ENCODE measurements at places on chromosomes 2 and 18. TPM values are rescaled to one million over a fixed set of nuclear protein-coding genes. Genes with fewer than 3 reads are reported as not detected.
A peak's percentile ranks its signal among the peaks of the same experiment; 100 is the strongest.

DNA sequence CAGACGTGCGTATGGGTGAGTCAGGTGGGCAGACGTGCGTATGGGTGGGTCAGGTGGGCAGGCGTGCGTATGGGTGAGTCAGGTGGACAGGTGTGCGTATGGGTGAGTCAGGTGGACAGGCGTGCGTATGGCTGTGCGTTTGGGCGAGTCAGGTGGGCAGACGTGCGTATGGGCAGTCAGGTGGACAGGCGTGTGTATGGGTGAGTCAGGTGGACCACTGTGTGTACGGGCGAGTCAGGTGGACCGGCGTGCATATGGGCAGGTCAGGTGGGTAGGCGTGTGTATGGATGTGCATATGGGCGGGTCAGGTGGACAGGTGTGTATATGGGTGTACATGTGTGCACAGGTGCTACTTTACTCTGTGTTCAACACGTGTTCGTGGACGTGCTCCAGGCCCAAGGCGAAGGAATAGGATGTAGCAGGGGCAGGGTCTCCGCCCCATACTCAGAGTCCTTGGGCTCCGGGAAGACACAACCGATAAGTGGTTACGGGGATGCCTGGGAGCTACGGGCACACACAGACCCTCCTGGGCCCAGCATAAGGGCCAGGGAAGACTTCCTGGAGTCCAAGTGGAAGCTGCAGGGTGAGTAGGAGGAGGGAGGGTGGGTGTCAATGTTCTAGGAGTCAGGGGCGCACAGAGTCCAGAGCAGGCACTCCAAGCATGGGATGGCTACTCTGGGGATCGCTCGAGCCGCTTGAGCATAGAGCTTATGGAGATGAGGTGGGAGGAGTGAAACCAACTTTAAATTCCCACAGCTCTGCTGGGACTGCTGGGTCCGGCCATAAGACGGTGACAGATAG, 27.1 kb upstream of the KLF11 start:
- no peak for DNase-seq

NRP2 gene
- 4.0 TPM for total RNA-seq

SRD5A2 gene
- not detected for total RNA-seq

- peak; percentile 48 for DNase-seq
Observed at GRCh38 chr18:50749945-50750344, 69.9 kb downstream of the MRO start.

DNA sequence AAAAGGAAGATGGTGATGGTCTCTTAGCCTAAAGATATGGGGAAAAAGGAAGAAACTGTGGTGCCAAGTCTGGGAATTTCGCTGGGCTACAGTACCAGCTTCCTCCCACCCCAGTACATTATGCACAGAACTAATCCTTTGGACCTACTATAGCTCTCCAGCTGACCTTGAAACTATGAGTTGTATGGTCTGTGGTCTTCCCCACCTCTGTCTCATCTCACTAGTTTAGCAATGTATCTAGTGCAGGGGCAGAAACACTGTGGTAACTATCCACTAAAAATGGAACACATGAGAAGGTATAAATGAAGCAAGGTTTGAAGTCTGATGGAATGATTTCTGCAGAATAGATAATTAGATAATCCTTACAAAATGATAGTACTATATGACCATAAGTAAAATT, 190.4 kb upstream of the CCDC150 start:
- no peak for DNase-seq

- no peak for DNase-seq
Observed at GRCh38 chr18:12014521-12015415, 33.5 kb downstream of the IMPA2 start.

GRCh38 chr18:47264308-47264700, 12.8 kb upstream of the SKOR2 start:
- no peak for DNase-seq

DNA sequence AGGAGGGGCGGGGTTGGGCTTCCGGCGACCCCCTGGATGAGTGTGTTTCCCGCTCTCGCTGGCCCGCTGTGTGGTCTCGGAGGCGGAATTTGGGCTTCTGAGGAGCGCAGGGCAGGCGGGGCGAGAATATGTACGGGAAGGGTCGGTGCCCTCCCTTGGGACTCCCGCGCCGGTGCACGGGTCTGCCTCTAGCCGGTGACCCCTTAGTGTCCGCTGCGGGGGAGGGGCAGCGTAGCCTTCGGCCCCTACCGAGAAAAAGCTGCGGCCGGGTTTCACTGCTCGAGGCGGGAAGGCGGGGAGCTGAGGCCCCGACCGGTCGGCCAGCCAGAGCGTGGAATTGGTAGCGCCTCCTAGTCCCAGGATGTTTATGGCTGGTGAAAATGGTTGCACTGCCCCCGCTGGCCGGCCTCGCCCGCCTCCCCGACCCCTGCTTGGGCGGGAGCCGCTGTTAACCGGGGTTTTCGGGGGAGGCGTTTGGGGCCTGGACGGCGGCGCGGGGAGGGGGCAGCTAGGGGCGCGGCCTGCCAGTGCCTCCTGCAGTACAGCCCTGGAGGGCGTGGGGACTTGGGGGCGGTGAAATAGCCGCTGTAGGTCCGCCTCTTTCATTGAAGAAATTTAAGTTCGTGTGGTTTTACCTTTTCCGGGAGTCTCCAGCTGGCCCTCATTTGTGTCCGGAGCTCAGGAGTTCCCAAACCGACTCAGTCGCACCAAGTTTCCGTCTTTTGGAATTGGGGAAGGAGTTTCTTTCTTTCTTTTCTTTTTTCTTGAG, at the start of gene UGP2:
TSS of gene UGP2 (plus strand) at position 643 of the 769 bp plus-strand sequence. CDS start 290 bp downstream, outside the sequence.
- peak; percentile 98 for DNase-seq

- no peak for DNase-seq
Observed at GRCh38 chr2:128626760-128627511, 308.3 kb upstream of the HS6ST1 start.

GRCh38 chr2:239092571-239093294, 244.8 kb downstream of the TWIST2 start:
- DNase-seq, result no peak

DNA sequence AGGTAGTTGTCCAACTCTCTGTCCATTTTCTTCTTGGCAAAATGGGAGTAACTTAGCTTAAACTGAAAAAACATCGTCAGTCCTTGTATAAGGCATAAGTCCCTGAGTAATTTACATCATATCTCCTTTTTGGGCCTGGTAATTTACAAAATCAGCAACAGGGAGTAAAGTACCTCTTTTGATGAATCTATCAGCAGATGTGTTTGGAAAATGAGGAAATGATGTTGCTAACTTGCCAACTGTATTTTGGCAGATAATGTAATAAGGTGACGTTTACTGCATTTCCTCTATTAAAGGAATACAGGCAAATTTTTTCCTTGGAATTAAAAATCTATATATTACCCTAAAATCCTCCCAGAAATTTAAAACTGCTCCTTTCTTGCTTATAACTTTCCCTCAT, 29.2 kb downstream of the ANKRD44 start:
- DNase-seq, result no peak

PLGLB1 gene
- 9.4 TPM for total RNA-seq

DNA sequence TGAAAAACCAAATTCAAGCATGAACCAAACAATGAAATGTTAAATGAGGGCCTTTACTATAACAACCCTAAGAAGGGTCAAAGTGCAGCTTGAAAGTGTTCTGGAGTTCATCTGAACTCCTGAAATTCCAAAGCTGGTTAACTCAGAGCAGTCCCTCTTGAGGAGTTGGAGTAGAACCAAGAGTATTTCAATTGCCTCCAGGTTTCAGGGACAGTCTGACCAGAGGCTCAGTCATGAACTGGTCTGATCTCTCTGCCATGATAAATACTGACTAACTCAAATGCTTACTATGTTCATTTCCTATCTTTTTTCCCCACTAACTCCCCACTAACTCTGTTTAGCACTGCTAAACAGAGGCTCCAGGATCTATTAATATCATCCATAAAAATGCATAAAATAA, 2.7 kb downstream of the STARD7 start:
- DNase-seq, result no peak

- DNase-seq, result no peak
Observed at GRCh38 chr2:39124746-39125057, 3.9 kb upstream of the SOS1 start.

All from lower leg skin (tissue), 4 donors.